ENCODE measurements at places on chromosomes 4 and X.

DNA sequence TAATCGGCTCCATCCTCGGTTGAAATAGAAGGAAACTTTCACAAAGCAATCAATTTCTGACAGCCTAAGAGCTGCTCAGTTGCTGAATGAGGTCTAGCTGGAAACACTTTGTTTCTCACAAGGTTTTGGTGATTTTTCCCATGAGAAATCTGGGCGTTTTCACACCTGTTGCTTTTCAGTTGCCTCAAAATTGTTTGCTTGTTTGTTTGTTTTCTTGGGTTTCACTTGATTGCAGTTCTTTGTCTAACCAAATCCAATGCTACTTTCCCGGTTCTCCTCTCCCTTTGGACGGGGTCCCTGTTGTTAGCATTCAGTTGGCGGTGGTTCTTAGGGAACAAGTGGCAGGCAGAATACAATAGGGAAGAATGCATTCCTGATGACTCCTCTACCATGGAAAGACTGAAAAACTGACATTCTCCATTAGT, 135.5 kb downstream of the PALLD start:
- no peak for DNase-seq

DNA sequence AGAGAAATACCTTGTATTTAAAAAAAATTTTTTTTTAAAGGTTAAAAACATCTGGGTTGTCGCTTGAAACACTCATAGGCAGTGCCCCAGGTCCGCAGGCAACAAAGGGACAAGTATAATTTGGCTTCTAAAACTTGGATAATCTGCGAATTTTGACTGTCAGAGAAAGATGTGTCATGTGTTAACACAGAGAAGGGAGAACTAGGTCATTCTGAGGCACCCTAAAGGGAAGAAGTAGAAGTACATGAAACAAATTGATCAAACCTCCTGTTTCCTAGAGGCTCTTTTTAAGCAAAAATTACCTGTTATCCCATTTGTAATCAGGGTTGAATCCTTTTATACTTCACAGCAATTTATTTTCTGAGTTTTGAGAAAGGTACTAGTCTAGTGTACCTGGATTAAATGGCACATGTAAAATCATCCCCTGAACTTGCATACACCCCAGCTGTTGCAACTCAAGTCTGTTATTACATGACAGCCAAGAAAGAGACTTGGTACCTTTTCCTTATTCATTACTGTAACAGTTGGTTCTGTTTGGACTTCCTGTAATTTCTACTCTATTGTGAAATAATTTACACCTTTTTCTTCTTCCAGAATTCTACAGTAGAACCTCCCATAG, 1.7 kb downstream of the SRD5A3 start:
- DNase-seq = no peak

DNA sequence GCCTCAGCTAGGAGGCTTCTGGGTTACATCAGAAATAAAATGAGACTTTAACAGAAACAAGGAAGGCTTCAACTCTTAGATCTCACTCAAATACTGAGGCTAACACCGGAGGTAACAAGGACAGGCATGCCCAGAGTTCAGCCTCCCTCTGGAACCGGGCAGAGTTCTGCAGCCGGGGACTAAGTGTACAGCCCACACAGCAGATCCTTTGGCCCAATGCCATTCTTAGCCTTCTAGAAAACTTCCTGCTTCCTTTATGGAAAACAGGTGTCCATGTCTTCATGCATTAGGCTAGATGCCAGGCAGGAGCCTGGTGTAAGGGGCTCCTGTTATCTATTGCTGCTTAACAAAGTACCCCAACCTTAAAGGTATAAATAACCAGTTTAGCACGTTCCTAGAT, 369.7 kb downstream of the BCOR start:
- no peak for DNase-seq

GRCh38 chr4:7828011-7828720, 111.5 kb downstream of the AFAP1 start:
- DNase-seq = peak; percentile 46

GRCh38 chr4:60857130-60857753, 342.9 kb upstream of the ADGRL3 start:
- DNase-seq = no peak

DNA sequence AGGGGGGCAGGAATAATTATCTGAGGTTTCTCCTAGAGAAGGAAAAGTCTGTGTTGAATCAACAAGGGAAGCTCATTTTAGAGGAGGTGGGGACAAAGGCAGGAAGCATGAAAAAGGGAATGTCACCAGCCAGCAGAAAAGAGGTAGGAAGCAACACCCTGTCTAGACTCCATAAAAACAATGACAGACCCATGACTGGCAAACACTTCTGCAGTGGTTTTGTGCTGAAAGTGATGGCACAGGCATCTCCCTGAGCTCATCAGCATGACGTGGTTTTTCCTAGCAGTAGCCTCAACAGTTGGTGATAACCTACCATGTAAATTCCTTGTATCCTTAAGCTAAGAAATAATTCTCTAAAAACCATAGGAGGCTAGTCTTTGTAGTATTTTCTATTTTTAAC, 110.7 kb upstream of the GALNT7 start:
- no peak for DNase-seq

DNA sequence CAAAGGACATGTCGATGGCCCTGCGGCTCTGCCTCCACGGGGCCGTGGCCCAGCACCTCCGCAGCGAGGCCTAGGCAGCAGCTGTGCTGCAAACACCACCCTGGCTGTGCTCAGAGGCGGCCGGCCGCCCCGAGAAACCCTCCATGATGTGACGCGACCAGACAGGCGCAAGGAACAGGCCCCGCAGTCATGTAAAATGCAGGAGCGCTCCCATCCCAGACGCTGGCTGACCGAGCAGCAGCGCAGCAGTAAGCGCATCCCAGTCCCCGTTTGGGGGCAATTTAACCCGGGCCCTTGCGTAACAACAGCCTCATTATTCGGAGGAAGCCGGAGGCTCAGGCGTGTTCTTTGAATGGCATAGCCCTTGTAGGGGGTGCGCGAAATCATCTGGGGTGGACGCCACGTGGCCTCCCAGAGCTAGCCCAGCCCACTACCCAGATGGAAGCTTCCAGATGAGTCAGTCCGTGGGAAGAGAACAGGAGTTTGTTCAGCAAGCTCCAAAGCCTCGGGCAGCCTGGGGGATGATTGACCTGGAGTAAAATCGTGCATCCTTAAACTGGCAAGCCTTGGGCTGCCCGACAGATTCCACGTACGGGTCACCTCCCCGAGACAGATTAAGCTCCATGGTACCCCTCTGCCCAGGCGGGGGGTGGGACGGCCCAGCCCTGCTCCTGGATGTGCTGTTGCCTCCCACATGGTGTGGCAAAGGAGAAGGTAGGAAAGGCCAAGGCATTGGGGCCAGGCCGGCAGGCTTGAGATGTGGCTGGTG, 124.0 kb downstream of the HMX1 start:
- no peak for DNase-seq

DNA sequence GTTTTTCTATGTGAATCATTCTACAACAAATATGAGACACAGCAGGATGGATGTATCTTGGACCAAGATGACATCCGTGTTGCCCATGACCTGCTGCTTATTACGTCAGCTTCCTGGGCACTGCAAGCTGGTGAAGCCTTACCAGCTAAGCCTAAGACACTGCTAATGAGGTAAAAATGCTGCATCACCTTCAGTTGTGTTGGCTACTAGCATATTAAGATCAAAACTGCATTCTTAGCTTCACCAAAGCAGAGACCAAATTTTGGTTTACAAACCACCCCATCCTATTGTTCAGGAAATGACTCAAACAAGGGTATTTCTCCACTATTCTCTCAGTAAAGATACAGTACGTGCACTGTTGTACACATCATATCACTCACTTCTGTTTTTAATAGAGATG, 50.3 kb downstream of the MAML3 start:
- DNase-seq = no peak

GRCh38 chr4:17153572-17153971, 255.1 kb upstream of the LDB2 start:
- no peak for DNase-seq

DNA sequence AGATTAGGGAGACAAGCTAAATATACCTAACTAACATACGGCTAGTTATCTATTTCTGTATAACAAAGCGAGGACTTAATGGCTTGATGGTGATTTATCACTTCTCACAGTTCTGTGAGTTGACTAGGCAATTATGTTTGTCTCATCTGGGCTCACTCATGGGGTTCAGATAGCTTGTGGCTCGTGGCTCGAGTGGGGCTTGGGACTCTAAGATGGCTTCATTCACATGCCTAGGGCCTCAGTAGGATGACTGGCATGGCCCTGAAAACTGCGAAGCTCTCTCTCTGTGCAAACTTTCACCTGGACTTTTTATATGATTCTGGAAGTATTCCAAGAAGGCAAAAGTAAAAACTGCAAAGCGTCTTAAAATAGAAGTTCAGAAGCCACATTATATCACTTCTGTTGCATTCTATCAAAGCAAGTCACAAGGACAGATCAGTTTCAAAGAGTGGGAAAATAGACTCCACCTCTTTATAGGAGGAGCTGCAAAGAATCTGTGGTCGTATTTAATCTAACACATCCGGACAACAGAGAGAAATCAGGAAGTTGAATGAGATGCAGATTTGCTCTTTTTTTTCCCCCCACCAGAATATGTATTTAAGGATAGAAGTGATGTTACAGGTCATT, 491.2 kb downstream of the INPP4B start:
- no peak for DNase-seq

DNA sequence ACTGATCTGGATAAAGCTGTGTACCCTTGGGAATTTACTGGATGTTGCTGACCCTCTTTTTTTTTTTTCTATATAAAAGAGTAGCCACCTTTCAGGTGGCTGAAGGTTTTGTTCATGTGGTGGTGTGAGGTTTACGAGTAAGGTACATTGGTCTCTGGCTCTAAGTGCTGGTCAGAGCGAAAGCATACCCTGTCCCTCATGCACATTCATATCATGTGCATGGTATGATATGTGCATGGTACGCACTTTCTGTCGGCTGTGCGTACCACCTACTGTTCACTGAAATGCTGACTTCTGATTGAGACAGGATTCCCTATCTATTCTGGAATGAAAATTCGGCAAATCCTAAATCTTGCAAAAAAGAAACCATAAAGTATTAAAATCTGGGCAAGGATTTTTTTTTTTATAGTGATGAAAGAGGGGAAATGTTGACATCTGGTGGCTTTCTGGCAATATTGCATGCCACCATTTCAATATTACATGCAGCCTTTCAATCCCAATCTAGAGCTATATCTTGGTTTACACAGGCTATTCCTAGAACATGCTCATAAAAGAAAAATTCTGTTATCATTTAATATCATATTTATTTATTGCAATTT, 32.8 kb downstream of the FAM149A start:
- no peak for DNase-seq

- DNase-seq = peak; percentile 15
Measured at GRCh38 chrX:69077895-69078455, 87.3 kb downstream of the PJA1 start.

DNA sequence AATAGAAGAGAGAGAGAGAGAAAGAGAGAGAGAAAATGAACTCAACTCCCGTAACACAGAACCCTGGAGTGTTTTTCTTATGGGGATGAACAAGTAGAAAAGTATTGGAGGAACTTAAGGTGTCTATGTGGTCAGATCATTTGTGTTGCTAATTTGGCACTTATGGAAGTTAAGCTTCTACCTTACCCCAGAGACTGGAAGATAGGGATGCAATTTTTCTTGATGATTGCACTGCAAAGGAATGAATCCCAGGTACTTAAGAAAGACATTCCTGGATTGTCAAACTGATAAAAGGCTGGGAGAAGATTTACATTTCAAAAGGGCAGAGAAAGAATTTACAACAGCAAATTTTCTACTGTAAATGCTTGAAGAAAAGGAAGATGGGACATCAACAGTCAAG, 57.2 kb downstream of the MAP9 start:
- DNase-seq = no peak

DNA sequence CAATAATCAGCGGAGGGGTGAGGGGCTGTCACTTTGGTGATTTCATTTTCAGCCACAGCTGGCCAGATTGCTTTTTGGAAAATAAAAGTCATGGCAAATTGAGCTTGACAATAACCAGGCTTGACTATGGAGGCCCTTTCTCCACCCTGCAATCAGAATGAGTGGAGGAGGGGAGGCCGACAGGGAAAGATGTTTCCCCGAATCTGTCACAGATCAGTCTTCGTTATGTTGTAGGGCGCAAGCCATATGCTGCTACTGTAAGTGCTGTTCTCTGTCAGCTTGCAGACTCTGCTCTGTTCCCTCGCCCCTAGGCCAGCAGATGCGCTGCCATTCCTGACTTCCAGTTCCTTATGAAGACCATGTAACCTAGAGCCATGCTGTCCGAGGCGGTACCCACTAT, 114.1 kb downstream of the MGST2 start:
- DNase-seq = no peak

DNA sequence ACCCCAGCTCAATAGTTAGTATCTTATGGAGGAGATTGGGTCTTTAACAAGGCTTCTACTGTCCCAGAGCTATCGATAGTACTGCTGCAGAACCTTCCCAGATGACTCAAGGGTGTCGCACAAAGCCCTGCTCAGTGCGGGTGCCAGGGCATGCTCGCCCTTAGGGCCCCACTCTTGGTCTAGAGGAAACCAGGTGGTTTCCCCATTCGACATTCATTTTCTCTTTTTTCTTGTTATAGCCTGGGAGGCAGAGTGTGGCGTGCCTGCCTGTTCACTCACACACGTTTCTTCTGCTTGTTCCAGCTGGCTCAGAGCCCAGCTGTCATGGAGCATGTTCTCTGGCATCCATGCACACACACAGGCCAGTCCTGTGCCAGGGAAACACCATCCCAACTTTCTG, 144.5 kb downstream of the SMIM20 start:
- no peak for DNase-seq

DNA sequence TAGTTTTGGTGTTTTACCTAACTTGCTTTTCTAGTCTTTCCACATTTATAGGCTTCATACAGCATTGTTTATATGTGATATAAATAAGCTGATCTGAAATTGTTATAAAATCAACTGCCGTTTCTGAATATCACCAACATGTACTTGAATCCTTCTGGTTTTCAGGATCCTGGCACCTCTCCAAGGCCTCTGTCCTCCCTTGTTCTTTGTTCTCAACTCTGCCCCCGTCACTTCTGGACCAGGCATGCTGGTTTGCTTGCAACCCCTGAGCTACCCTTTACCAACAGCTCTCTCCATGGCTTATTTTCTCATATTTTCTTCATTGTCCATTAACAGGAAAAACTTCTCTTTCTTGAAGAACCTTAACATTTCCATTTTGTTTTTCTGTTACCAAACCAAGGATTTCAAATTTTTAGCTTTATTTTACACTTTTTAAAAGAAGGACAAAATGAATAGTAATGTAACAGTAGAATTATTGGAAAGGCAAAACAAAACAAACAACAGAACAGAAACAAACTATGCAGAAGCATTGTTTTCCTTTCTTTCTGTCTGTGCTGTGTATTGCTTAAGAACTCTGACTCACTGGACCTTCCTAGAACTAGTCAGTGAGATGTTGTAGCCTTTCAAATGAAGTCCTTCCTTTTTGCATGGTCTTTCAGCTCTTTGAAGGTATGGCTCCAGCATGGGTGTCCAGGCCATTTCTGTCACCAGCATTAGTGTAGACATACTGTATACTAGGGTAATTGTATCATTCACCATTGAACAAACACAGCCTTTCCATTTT, 44.8 kb downstream of the BANK1 start:
- DNase-seq = no peak

Measured in omental fat pad (tissue), 4 donors.